ENCODE measurements at places on chromosomes 6 and 20. TPM values are rescaled to one million over a fixed set of nuclear protein-coding genes. Genes with fewer than 3 reads are reported as not detected.

DNA sequence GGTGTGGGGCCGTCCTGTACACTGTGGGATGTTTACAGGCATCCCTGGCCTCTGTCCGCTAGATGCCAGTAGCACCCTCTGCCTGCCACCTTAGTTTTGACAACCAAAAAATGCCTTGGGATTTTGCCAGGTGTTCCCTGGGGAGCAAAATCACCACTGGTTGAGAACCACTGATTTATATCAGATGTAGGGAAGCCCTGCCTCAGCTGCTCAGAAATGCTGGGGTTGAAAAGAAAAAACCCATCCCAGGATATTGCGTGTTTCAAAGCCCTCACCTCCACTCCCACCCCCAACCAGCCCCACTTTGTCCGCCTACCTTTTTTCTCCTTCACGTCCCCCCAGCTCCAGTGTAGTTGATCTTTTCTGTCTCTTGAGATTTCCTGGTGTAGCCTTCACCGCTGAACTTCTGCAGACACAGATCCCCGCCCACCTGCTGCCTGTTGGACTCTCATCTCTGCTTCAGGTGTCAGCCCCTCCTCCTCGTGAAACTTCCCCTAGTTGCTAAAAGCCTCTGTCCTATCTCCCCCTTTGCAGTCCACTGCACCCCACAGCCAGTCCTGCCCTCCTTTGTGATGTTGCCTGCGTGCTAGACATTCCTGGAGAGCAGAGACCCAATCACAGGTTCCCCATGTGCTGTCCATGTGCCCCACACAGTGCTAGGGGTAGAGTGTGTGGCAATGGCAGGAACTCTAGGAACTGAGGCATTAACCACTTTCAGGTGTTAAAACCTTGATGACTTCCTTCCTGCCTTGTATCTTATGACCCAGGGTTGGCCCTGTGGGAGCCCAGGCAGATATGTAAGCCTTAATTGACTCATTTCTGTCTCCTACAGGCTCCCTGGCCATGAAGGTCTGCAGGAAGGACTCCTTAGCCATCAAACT, 98.9 kb downstream of the TBC1D7 start:
- no peak for DNase-seq

DNA sequence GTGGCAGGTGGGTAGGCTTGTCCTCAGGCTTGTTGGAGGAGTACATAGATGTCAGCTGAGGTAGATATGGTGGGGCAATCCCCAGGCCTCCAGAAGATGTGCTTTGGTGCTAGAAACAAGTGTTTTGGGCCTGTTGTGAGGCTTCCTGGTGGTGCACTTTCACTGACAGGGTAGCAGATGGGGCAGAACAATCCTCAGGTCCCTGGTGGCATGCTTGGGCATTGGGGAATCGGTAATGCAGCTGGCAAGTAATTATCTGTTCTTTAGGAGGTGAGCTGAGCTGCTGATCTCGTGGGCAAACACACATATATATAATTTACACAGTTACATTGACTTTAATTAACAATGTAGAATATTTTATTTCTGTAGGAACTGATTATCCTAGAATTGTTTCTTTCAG, 458.7 kb downstream of the BMP2 start:
- no peak for DNase-seq

GRCh38 chr6:6397842-6398241, 77.4 kb upstream of the F13A1 start:
- DNase-seq = no peak

LGSN gene
- 0.41 TPM for polyA plus RNA-seq

MYMX gene
- 0.60 TPM for polyA plus RNA-seq

MKKS gene
- 29.8 TPM for polyA plus RNA-seq

- DNase-seq = no peak
Observed at GRCh38 chr6:87830907-87831306, 128.9 kb upstream of the AKIRIN2 start.

DNA sequence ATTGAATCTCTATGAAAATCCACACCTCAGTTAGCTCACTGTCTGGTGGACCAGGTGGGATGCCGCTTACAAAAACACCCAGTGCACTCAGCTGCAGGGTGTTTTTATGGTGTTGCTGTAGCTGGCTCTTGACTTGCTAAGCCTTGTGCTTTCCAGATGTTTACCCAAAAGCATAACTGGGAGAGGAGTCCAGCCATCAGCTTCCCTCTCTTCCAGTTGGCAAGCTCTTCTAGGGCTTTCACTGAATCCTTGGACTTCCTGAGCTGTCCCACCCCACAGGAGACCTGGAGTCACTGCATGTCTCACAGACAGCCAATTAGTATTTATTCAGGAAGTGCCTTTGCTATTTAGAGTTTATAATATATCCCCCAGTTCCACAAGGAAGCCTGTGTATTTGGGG, 210.9 kb downstream of the FNDC1 start:
- no peak for DNase-seq

GRCh38 chr6:12654107-12654506, 62.5 kb upstream of the PHACTR1 start:
- DNase-seq = no peak

GRCh38 chr6:170029416-170030283, 261.2 kb downstream of the DLL1 start:
- no peak for DNase-seq

Data from left renal cortex interstitium (tissue), 4 donors.